Midbrain (tissue), 1 donor: ENCODE measurements at places on chromosomes 12 and 14.

- DNase-seq = no peak
Measured at GRCh38 chr12:132872073-132872855, 15.1 kb downstream of the CHFR start.

GRCh38 chr12:89350630-89351488 lies 1.4 kb downstream of the DUSP6 start:
- peak; percentile 17 for DNase-seq

- DNase-seq = no peak
Measured at GRCh38 chr12:5073853-5074252, 30.2 kb downstream of the KCNA5 start.

DNA sequence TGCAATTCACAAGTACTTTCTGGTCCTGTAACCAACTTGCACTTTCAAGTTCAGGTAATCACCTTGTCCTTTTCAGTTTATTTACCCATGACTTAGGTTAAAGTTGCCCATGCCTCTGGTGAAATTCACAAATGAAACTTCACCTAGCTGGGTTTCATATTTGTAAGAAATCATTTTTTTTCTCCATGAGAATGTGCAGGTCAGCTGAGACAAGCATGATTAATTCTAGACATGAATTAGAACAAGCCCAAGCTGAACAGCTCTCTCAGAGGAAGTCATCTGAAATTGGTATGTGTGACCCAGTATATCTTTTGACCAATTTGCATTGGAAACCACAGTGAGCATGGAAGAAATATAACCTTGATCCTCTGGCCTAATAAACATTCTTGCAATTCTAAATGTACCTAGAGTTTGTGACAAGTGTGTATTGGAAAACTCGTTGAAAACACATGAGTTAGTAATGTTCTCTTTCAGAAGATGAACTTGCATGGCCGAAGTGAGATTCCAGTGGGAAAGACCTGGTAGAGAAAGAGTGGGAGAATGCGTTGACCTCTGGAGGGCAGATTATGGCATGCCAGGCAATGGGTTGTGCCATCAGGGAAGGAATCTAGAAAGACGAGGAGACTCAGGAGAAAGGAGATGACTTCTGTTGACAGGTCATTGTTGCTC lies 486.5 kb downstream of the ZFP36L1 start:
- no peak for DNase-seq

- DNase-seq = peak; percentile 32
Measured at GRCh38 chr14:75979648-75980565, 1.9 kb downstream of the TGFB3 start.

- no peak for DNase-seq
Measured at GRCh38 chr12:109124878-109125648, 8.7 kb downstream of the ACACB start.

- DNase-seq = no peak
Measured at GRCh38 chr12:122558745-122559641, 31.9 kb downstream of the KNTC1 start.

GRCh38 chr14:23555882-23556699 lies at the start of gene THTPA:
Gene THTPA, plus strand, starts transcription at chr14:23556271. Its CDS starts 487 bp downstream, at chr14:23556758.
- DNase-seq = peak; percentile 91

GRCh38 chr14:105182296-105183020 lies 1.3 kb upstream of the NUDT14 start:
- DNase-seq = no peak

DNA sequence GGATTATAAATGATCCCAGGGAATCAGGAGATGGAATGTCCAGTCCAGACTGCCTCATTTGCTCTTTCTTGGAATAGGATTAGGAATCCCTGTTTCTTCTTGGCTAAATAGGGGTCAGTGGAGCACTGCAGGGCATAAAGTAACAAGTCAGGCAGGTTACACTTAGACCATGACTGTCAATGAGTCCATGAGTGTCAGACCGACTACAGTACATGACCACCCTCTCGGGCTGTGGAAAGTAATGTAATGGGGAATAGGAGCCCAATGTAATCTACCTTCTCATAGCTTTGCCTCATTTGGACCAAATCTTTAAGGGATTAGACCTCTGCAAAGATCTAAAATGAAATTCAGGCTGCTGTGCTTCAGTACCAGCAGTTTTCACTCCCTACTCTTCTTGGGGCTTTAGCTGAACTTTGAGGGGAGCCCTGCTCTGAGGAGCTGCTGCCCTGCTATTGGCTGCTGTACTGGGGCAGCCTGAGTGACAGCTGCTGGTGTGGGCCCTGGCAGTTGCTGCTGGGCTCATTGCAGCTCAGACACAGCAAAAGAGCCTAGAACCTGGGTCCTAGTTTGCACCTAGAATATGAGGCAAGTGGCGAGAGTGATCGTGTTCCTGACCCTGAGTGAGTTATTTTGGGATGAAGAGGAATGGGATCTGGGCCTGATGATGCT lies 62.2 kb upstream of the OR4E1 start:
- DNase-seq = no peak

- DNase-seq = no peak
Measured at GRCh38 chr12:54692353-54692752, 44.2 kb upstream of the DCD start.

GRCh38 chr14:106493962-106494823 lies 967.8 kb downstream of the TMEM121 start:
- no peak for DNase-seq

DNA sequence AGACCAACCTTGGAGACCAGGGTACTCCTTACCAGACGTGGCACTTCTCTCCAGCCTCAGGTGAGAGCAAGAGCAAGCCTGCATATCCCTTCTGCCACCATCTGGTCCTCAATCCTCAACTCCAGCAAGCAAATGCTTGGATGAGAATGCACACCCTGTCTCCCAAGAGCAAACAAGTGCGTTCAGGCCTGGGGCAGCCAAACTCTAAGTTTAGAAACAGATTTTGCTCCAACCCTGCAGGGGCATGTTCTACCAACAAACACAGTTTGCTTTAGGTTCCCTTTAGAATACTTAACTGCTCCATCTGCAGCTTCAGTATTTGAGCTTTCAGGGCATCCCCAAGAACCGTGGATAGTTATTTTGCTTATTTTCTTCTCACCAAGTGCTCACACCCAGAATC lies 55.9 kb upstream of the FICD start:
- DNase-seq = no peak

- no peak for DNase-seq
Measured at GRCh38 chr14:100577986-100578431, 9.2 kb downstream of the BEGAIN start.

- no peak for DNase-seq
Measured at GRCh38 chr14:53384536-53384935, 231.4 kb upstream of the DDHD1 start.

DNA sequence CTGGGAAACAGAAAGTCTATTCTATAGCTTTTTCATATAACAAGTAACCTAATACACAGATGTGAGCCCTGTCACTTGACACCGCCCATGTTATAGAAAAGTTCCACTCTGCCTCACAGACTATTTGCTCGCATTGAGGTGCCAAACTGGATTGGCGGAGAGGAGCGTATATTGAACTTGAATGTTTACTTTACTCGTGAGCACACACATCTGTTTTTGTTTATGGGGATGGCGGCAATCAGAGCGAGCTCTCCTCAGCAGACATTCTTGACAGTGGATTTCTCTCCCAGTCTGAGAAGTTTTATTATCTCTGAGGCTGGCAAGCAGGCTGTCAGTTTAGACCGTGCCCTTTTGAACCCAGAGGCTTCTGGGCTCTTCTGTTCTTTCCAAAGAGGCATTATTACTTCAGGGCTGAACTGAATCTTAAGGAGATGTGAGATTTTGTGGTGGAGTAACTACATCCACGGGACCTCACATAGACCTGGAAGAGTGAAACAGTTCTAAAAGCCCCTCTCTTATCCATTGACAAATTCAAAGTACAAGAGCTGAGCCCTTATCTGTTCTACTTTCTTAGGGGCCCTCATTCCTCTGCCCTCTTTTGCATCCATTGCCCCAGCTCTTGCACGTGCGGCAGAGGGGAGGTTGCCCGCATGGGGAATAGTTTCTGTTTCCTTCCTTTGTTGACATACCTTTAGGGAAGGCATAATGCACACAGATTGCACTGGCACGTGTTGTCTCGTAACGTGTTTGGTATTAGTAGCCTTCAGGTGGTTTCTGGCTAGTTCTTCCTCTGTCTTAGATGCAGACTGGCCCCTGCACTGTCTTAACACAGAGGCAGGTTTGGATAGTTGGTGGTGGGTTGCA lies 68.2 kb downstream of the DRAM1 start:
- no peak for DNase-seq

DNA sequence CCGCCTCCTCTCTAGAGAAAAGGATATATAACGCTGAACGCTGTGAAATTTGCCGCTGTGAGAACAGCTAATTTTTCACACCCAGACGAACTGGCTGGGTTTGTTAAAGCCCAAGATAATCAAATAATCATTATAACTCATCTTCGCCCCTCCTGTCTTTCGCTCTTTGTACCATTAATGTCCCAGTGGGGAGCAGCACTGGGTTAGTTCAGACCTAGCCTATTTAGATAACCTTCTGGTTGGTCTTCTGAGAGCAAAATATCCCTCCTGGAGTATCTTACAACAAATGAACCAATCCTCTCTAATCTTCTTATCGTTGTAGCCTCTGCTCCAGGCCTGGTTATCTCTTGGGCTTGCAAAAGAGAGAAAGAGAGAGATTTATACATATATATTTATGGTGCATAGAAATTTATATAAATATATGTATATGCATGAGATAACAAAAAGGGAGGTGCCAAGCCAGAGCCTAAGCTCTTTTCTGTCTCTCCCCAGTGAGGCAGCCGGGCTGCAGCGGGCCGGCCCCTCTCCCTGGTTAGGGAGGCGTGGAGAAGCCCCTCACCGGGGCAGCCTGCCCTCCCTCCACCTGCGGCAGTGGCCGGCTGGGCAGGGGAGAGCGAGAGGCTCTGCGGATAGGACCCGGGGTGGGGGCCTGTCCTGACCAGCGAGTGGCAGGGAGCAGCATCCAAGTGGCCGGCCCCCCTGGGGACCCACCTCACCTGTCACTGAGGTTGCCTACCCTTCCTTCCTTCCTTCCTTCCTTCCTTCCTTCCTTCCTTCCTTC lies 202.0 kb upstream of the LHX5 start:
- DNase-seq = no peak

GRCh38 chr12:6753772-6754356 lies 923 bp upstream of the MLF2 start:
- DNase-seq = no peak

- no peak for DNase-seq
Measured at GRCh38 chr14:65308536-65308935, 104.0 kb upstream of the FUT8 start.

DNA sequence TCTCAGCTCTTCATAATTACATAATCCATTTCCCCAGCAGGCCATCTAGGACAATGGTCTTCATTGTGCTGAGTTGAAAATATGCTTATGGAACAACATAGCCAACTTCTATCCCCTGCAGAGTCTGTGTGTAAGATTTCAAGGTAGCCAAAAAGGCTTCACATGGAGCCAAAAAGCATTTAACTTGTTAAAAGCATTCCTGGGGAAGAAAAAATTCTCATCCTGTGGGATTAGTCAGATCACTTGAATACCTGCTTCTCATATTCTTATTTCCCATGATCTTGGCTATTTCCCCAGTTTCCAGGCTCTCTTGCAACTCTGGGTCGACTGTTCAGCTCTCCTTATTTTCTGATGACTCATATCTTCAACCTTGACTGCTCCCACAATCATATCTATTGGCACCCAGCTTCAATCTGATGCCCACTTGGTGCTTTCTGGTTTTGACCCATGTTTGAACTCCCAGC lies 178.9 kb downstream of the KLHL28 start:
- no peak for DNase-seq

- DNase-seq = no peak
Measured at GRCh38 chr14:90535556-90536090, 138.8 kb downstream of the CALM1 start.

GRCh38 chr14:103164779-103165178 lies 41.5 kb downstream of the TNFAIP2 start:
- no peak for DNase-seq

DNA sequence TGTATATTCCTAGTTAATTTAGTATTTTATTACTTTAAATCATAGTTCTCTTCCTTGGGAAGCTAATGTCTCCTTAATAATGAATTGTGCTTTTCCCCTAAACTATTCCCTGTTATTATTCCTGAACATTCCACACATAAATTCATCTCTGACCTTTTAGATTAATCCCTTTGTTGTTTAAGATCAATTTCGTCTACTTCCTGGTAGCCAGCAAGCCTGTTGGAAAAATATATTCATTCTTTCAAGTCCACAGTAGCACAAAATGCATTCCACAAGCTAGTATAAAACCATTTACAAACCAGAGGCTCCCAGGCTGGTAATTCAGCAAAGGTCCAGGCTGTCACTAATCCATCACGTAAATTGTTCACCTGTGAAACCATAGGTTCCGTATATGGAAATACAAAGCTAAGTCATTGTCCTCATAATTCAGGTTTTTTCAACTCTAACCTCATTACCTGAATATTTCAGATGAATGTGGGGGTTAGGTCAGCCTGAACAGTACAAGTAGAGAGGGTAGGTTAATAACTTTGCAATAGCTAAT lies 232.7 kb downstream of the SEC23A start:
- no peak for DNase-seq

GRCh38 chr12:104608998-104609397 lies 152.2 kb downstream of the CHST11 start:
- DNase-seq = no peak

GRCh38 chr12:66848967-66849366 lies 170.1 kb upstream of the GRIP1 start:
- no peak for DNase-seq

DNA sequence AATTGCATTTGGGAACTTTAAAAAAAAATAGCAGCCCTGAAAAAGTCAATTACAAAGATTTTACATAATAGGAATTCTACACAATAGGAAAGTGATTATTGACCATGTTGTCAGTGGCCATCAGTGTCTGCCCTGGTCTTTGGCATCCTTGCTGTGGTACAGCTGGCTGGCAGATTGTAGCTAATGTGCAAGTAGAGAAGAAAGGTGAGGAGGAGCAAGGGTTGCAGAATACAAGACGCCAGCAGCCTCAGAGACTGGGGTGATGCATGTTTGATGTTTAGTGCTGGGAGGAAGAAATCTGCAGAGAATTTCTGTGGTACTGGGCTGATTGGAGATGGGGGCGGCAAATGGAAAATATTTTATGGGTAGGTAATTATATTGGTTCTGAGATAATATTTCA lies 322.9 kb downstream of the TMEM117 start:
- DNase-seq = no peak

GRCh38 chr12:34406228-34406995 lies 384.1 kb downstream of the ALG10 start:
- no peak for DNase-seq

DNA sequence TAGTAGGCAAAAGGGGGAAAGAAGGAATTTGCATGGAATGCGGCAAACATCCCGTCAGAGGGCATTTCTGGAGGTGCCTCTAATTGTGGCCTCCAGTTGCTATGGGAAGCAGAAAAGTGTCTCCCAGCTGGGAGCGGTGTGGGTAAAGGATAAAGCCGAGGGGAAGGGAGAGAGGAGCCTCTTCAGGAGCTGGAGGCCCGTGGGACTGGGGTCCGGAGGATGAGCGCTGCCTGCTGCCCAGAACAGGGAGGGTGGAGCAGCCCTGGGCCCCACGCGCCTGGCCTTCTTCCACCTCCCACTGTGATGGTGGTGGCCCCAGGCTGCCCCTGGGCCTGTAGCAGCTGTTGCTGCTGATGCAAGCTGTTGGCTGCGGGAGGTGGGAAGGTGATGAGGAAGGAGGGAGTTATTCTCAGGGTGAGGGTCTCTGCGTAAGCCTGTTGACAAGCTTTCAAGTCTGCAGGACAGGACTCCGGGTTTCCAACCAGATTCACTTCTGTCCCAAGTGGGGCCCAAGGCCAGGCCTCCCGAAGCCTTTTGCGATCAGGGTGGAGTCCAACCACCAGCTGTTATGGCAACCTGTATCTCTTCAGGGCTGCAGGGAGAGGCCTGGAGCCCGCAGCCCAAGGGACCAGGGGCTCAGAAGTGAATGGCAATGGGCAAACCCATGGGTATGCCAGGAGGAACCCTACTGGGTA lies 19.1 kb upstream of the PGF start:
- no peak for DNase-seq

- no peak for DNase-seq
Measured at GRCh38 chr14:103378038-103378854, 7.0 kb upstream of the MARK3 start.
